ENCODE measurements at places on chromosomes 16 and 17.

GRCh38 chr16:10114409-10114808 lies 67.8 kb downstream of the GRIN2A start:
- no peak for DNase-seq

DNA sequence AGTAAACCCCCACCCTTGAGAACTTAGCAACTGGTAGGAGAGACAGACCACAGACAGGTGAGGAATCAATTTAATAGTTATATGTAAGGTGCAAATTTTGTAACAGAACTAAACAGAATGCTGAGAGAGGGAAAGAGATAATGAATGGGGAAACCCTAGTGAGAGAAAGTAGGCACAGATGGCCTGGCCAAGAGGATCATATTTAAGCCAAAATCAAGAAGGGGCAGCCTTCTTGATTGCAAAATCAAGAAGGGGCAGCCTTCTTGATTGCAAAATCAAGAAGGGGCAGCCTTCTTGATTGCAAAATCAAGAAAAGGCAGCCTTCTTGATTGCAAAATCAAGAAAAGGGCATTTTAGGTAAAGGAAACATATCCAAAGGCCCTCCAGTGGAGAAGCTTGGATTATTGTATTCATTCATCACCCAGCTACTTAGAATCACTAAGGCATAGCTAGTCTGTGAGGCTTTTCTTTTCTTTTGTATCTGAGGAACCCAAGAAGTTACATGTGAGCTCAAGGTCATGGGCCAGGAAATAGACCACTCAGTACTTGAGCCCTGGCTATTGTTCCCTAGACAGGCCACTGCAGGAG lies 190.6 kb downstream of the CYLD start:
- no peak for DNase-seq

- DNase-seq, result no peak
Observed at GRCh38 chr17:4968486-4969046, 949 bp upstream of the SPAG7 start.

- no peak for DNase-seq
Observed at GRCh38 chr16:9331503-9331902, 240.1 kb downstream of the HAPSTR1 start.

GRCh38 chr17:62780951-62781350 lies 27.2 kb downstream of the MARCHF10 start:
- no peak for DNase-seq

- peak; percentile 40 for DNase-seq
Observed at GRCh38 chr17:40541060-40541872, 24.0 kb downstream of the CCR7 start.

DNA sequence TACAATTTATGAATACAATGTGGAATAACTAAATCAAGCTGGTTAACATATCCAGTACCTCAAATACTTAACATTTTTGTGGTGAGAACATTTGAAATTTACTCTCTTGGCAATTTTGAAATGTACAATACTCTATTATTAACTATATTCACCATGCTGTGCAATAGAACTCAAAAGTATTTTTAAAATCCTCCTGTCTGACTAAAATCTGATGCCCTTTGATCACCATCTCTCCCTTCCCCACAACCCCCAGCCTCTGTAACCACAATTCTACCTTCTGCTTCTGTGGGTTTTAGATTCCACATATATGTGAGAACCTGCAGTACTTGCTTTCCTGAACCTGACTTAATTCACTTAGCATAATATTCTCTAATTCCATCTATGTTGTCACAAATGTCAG lies 71.6 kb upstream of the ALOX12 start:
- no peak for DNase-seq

GRCh38 chr17:16994631-16995030 lies 22.7 kb upstream of the TNFRSF13B start:
- no peak for DNase-seq

DNA sequence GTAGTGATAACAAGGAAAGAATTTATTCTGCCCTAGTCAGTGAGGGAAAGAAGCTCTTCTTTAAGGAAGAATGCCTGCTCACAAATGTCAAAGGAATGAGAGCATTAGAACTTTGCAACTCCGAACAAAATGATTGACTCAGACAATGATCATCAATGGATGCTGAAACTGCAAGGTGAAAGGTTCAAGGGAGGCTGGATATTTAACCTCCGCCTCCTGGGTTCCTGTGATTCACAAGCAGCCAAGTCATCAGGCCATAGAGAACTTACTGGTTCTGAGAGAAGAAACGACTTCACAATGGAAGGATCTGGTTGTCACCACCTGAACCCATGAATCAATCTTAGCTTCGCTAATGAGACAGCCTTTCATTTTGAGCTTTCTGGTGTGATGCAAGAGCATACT lies 16.0 kb upstream of the SCNN1B start:
- DNase-seq, result no peak

DNA sequence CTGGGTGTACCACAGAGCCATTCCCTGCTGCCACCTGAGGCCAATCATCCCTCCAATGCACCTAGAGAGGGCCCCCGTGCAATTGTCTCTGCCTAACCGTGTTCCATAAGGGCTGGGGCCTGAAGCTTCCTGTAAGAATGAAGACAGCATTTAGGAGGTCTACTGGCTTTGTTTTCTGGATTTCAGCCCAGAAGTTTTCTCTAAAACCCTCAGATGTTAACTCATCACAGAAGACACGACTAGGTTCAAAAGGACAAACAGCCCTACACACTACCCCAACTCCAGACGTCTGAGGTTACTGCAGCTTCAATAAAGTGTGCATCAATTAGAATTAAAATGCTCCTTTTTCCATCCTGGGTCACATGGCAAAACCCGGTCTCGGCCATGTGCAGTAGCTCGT lies 10.8 kb upstream of the DRG2 start:
- DNase-seq, result no peak

- no peak for DNase-seq
Observed at GRCh38 chr17:67059372-67059771, 15.0 kb downstream of the CACNG1 start.

- no peak for DNase-seq
Observed at GRCh38 chr16:88624977-88625576, 13.3 kb upstream of the IL17C start.

DNA sequence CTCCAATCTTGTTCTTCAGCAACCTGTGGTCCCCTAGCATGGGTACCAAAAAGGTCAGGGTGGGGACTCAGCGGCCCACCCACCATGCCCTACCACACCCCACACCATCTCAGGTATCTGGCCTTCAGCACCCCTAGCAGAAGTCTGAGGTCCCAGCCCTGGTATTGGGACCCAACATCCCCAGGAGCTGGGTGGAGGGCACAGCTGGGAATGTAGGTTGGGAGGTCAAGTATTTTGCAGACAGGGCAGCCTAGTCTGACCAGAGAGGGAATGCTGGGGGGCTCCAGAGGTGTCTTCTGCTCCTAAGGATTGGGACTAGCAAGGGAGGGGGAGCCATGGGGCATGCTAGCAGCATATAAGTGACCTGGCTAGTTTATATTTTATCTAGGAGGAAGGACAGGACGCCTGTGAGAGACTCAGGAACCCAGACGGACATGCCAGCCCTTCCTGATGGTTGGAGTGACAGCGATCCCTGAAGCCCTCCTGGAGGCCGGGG lies 822 bp upstream of the ADAM11 start:
- no peak for DNase-seq

GRCh38 chr16:55376045-55376444 lies 52.0 kb downstream of the IRX6 start:
- no peak for DNase-seq

- DNase-seq, result no peak
Observed at GRCh38 chr16:24984903-24985675, 30.1 kb downstream of the ARHGAP17 start.

GRCh38 chr17:33725675-33726271 lies 432.7 kb upstream of the ASIC2 start:
- DNase-seq, result no peak

GRCh38 chr16:26787924-26788323 lies 278.8 kb upstream of the C16orf82 start:
- no peak for DNase-seq

DNA sequence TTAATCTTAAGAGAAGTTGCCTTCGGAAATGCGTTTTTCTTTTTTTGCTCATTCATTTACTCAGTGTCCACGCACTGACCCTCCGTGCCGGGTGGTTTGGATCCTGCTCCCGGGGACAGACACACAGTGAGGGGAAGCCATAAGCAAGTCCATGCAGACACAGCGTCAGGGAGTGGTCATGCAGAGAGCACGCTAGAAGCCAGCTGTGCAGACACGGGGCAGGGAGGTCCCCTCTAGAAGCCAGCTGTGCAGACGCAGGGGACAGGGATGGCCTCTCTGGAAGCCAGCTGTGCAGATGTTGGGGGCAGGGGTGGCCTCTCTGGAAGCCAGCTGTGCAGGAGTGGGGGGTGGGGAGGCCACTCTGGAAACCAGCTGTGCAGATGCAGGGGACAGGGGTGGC lies 4.8 kb downstream of the GAA start:
- DNase-seq, result no peak

- no peak for DNase-seq
Observed at GRCh38 chr17:76570457-76570856, 15.2 kb downstream of the ST6GALNAC2 start.

- DNase-seq, result no peak
Observed at GRCh38 chr17:80529104-80529903, 15.3 kb upstream of the RPTOR start.

DNA sequence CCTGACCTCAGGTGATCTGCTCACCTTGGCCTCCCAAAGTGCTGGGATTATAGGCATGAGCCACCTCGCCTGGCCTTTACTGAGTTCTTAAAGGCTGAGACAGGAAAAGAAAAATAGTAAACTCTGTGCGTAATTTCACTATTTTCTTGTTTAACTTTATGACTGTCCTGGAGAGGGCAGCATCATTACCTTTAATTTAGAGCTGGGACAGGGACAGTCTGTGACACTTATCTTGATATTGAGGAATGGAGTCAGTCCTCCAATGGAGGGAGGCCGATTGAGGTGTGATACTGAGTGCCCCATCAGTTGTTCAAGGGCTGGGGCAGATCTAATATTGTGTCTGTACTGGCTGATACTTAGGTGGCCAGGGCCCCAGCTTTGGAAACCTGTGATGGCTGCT lies 21.5 kb upstream of the SPN start:
- DNase-seq, result no peak

- DNase-seq, result no peak
Observed at GRCh38 chr17:78952706-78953105, 27.0 kb downstream of the LGALS3BP start.

- DNase-seq, result no peak
Observed at GRCh38 chr17:10385871-10386270, 13.1 kb upstream of the MYH13 start.

GRCh38 chr16:15682105-15682570 lies 32.1 kb downstream of the NDE1 start:
- peak; percentile 63 for DNase-seq

- DNase-seq, result no peak
Observed at GRCh38 chr17:1322014-1322428, 42.6 kb downstream of the TRARG1 start.

GRCh38 chr16:69520800-69521602 lies 44.8 kb upstream of the NFAT5 start:
- no peak for DNase-seq

GRCh38 chr17:31825961-31826691 lies 32.9 kb downstream of the COPRS start:
- DNase-seq, result no peak

DNA sequence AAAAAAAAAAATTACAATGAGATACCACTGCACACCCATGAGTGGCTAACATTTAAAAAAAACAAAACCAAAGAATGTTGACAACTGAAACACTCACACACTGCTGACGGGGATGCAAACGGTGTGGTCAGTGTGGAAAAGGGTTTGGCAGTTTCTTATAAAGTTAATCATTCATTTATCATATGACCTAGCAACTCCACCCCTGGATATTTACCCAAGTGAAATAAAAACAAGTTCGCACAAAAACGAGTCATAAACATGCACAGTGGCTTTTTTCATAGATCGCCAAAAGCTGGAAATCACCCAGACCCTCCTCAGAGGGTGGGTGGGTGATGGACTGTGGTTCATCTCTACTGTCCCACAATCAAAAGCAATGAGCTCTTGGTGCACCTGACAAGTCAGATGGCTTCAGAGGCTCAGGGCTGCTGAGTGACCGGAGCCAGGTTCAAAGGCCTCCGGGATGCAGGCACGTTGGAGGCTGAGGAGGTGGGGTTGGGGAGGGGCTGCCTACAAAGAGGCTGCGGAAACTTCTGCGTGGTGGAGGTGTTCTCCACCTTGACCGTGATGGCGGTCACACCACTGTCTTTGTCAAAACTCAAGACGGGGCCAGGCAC lies 14.2 kb downstream of the RAB40B start:
- DNase-seq, result no peak

GRCh38 chr17:66098040-66098439 lies 93.9 kb downstream of the CEP112 start:
- DNase-seq, result no peak

DNA sequence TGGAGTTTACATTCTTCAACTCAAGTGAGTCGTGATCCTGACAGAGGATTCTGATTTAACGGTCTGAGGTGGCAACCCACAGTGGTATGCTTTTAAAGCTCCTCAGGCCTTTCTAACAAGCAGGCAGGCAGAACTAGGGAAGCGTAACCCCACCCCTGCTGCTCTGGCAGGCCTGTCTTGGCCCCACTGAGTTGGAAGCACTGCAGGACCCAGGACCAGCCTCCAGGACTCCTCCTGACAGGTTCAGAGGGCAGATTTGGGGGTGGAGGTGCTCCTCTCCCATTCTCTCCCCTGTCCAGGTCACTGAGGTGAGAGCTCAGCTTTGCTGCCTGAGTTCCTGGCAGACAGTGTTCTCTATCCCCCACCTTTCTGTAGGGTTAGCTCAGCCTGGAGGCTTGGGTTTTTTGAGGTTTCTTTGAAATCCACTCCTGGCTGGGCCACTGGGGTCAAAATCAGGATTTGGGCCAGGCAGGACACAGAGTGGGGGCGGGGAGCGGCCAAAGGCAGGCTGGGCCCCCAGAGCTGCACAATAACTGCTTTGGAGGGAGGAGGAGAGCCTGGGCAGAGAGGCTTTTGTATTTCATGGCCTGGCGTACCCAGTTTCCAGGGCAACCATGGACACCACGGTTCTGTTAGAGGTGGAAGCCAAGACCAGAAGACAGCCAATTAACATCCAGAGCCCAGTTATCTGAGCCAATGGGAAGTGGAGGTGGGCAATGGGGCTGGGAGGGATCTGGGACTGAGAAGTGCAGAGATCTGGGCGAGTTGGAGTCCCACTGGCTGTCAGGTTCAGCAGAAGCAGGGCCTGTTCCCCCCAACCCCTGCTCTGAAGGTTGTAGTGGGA lies 9.5 kb downstream of the MRPL27 start:
- no peak for DNase-seq

- no peak for DNase-seq
Observed at GRCh38 chr17:17161759-17162158, 44.4 kb downstream of the PLD6 start.

GRCh38 chr16:4623593-4623992 lies 1.0 kb upstream of the MGRN1 start:
- DNase-seq, result no peak

GRCh38 chr17:38563362-38564253 lies 42.1 kb downstream of the SRCIN1 start:
- no peak for DNase-seq

GRCh38 chr17:44308320-44308818 lies at the start of gene RUNDC3A:
Gene RUNDC3A, plus strand, starts transcription at chr17:44308601. Its CDS starts 232 bp downstream, at chr17:44308833.
- DNase-seq, result peak; percentile 78

DNA sequence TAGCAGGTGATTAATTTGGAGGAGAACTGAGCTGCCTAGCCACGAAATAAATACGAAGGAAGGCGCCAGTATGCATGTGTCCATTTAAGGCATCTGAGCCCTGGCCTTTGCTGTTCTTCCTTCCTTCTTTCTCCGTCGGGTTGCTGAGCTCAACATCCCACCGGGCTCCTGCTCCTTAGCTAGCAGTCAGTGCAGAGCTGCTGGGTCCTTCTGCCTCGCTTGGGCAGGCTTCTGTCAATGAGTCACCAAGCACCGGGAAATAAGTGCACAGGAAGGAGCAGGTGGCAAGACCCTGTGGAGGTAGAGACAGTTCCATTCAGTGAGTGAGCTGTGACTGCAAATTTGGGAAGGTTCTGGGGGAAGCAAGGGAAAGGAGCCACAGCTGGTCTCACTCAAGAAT lies 120.7 kb downstream of the CCDC182 start:
- no peak for DNase-seq
